ENCODE measurements at places on chromosomes 7 and 10.

- DNase-seq: no peak
Observed at GRCh38 chr10:1572519-1573333, 164.6 kb downstream of the ADARB2 start.

DNA sequence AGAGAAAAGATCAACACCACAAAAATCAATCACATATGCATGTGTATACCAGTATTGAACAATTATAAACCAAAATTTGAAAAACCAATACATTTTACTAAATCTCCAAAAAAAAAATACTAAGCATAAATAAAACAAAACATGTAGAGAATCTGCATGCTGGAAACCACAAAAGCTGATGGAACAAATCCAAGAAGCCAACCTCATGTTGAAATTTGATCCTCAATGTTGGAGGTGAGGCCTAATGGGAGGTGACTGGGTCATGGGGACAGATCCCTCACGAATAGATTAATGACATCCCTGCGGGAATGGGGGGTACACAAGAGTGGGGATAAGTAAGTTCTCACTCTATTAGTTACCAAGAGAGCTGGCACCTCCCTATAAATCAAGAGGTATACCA, 82.5 kb downstream of the OAT start:
- no peak for DNase-seq

DNA sequence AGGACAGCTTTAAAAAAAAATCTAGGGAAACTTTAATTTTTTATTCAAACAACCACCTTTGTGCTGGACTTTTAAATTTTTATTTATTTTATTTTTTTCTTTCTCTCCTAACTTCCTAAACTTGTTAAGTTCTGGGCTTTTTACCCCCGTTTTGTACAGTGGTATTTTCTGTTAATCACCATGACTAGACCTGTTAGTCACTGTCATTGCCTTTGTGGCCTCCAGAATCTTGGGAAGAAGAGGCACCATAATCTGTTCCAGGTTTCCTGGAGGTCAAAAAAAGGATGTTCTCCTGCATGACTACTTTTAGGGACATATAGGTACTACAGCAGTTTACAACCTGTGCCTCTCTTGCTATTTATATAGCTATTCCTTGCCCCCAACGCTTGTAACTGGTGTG, 31.1 kb upstream of the DDX50 start:
- no peak for DNase-seq

GRCh38 chr10:131202990-131203389, 108.5 kb downstream of the TCERG1L start:
- no peak for DNase-seq

DNA sequence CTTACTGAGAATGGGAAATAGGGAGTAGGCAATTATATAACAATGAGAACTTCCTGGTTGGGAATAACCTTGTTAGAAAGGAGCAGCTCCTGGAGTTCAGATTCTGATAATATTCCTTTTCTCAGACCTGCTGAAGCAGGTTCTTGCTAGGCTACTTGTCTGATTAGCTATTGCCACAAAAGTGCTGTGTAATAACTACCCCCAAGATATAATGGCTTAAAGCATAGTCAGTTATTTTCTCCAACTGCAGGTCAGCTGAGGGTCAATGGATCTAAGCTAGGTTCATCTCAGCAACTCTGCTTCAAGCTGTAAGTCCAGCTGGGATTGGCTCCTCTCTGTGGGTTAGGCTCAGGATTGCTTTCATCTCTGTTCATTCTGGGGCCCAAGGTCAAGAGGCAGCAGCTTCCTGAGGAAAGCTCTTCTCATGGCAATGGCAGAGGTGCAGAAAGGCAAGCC, 9.4 kb upstream of the CNOT4 start:
- DNase-seq: no peak

DNA sequence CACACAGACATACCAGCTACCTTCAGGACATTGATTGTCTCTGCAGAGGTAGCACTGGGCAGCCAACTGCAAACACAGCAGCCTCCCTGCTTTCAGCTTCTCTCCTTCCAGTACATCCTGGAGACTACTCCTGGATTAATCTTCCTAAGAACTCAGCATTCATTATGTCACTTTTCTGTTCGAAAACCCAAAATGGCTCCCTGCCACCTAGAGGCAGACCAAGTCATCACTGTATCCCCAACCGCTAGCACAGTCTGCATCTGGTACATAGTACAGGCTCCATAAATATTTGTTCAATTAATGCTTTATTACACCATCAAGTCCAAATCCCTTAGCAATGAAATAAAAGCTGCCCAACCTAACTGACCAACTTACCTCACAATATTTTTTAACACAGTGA, 5.0 kb upstream of the SEC31B start:
- no peak for DNase-seq

GRCh38 chr7:3264693-3265339, 36.2 kb upstream of the SDK1 start:
- no peak for DNase-seq

DNA sequence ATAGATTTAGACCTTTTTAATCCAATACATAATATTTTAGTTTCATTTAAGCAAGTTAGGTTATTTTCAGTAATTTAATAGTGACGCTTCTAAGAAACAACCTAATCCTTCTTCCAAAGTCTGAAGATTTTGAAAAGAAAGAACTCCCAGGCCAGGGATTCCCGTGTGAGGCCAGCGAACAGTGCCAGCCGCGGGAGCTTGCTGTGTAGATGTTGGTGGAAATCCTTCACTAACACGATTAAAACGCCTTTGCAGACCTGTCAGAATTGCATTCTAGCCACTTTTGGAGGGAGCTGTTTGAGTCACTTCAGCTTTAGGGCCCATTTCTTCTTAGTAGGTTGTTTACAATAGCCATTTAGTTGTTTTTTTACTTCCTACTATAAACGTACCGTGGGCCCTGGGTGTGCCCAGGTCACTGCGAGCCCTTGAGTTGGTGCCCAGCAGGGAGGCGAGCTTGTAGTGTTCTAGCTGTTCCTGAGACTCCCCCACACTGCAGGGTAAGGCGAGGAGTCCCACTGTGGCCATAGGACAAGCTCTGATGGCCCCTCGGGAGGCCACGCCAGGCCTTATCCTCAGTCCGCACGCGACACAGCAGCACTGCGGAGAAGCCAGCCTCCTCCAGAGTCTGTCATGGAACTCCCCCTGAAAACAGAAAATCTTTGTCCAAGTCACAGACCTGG, 32.3 kb downstream of the PPP2R2D start:
- no peak for DNase-seq

- DNase-seq: no peak
Observed at GRCh38 chr7:100545360-100546128, 6.5 kb downstream of the AGFG2 start.

DNA sequence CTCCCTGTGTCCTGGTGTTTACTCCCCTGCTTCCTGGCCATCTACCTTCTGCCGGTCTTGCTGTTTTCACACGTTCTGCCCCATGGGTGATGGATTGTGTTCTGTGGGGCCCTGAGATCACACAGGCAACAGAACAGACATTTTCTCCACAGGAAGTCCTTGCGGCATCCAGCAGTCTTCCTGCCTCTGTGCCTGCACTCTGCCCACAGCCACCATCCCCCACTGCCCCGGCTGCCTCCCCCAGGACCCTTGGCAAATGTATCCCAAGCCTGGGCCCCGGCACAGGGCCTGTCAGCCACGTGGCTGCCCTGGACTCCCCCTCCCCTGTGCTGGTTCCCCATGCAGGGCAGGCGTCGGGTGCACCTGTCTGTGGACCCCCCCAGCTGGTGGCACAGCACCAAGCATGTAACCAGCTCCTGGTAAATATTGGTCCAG, 184.2 kb downstream of the WDR37 start:
- no peak for DNase-seq

DNA sequence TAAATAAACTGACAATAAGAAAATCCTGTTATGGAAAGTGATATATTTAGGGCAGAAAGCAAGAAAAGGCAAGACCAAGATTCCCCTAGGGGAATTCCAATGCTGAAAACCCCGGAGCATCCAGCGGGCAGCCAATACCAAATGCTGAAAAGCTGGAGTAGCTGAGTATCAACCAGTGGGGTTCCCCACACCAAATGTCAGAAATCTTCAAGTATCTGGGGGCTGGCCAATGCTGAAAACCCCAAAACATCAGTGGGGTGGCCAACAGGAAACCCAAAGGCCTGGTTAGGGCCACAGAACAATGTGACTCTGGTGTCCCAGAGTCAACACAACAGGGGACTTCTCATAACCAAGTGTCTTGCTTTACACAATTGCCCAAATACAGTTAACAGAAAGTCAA, 271.8 kb upstream of the CACNA2D1 start:
- DNase-seq: no peak

GRCh38 chr7:104486931-104487330, 158.5 kb downstream of the LHFPL3 start:
- DNase-seq: no peak

DNA sequence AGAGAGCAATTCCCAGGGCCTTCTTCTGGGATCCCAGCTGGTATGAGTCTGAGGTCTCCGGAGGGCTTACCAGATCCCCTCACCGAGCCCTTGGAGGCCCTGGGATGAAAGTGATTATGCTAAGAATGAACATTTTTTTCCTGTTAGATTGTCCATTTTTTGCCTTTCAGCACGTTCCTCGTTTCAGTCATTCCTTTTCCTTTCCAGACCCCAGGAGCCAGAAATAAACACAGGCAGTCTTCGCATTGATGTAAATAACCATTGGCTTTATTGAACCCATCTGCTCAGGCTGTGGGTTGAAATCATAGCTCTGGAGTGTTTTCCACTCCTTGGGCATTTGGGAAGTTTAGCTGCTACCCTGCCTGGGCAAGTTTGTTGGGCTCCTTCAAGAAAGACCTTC, 320.9 kb upstream of the AUTS2 start:
- DNase-seq: no peak

- DNase-seq: no peak
Observed at GRCh38 chr7:85185424-85186082, 1.3 kb downstream of the SEMA3D start.

GRCh38 chr10:132892004-132892403, 50.4 kb downstream of the CFAP46 start:
- no peak for DNase-seq

DNA sequence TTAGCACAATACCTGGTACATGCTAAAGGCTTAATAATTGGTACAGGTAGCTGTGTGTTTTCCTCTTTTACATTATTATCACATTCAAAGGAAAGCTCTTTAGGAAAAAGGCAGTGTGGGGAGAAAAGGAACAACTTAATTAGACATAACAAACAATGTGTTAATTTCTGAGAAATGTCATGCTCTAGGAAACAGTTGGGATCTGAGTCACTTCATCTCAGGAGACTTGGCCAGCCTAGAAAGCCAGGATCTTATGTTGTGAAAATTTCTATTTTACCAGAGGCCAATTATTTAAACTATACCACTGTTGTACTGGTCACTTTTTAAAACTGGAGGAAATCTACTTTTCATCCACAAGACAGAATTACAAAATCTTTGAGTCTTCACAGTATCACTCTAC, 39.6 kb downstream of the ARMH3 start:
- DNase-seq: no peak

Data from stimulated activated CD4-positive, alpha-beta T cell treated with anti-CD3 and anti-CD28 coated beads, Interleukin-15, amount 100 ng/mL, for 1 hour (primary cell).